DMS53 (cell line): ENCODE measurements at places on chromosomes 1 and 21.

- DNase-seq = no peak
Measured at GRCh38 chr1:53359934-53360276, 32.0 kb upstream of the LRP8 start.

DNA sequence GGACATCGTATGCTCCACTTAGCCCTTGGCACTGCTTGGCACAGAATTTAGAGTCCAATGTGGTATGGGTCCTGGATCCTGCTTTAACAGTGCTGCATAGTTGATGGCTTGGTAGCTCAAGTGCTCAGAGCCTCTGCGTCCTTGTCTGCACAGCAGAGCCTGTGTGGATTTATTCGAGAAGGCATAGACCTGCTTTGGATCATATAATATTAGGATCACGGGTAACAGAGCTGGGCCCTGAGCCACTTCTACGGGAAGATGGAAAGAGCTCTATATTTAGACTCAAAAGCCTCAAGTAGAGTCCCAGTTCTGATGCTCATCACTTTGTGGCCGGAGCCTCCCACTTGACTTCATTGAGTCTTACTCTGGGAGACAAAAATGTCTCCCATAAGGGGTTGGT lies 164.4 kb upstream of the EDN2 start:
- DNase-seq = no peak

GRCh38 chr21:34182436-34182835 lies 109.1 kb downstream of the MRPS6 start:
- no peak for DNase-seq

- DNase-seq = no peak
Measured at GRCh38 chr1:81314513-81315233, 486.1 kb upstream of the ADGRL2 start.

DNA sequence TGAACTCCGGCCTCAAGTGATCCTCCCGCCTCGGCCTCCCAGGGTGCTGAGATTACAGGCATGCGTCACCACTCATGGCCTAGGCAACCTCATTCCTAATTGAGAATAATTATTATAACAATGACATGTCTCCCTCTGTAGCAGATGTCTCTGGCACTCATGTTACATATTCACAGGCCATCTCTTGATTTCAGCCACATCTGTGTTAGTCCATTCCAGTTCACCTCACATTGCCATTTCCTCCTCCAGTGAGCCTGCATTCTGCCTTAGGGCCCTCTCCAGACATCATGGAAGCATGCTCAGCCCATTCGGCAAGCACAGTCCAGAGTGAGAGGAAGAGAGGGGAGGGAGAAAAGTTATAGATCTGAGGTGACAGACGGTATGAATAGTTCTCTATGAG lies 32.5 kb downstream of the CDKN2C start:
- no peak for DNase-seq

GRCh38 chr1:89523572-89524368 lies 859 bp upstream of the LRRC8B start:
- DNase-seq = peak; percentile 97

DNA sequence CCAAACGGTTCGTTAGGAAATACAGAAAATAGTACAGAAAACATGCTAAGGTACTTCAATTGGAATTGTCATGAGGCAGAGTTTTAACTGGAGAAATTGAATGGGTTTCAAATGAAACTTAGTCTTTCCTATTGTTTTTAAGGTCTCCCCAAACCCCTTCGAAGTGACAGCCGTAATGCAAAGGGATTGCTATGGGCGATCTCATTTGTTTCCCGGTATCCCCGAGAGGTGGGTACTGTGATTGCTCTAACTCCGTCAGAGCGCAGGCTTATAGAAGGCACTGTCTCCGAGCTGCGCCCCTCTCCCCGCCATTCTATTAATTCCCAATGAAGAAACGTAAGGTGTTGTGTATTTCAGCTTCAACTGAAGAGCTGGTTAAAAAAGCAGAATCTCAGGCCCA lies 22.0 kb upstream of the RNF187 start:
- no peak for DNase-seq

- peak; percentile 93 for DNase-seq
Measured at GRCh38 chr1:88327391-88328267, 356.4 kb upstream of the PKN2 start.

GRCh38 chr1:242430956-242431355 lies 93.5 kb downstream of the PLD5 start:
- DNase-seq = no peak

DNA sequence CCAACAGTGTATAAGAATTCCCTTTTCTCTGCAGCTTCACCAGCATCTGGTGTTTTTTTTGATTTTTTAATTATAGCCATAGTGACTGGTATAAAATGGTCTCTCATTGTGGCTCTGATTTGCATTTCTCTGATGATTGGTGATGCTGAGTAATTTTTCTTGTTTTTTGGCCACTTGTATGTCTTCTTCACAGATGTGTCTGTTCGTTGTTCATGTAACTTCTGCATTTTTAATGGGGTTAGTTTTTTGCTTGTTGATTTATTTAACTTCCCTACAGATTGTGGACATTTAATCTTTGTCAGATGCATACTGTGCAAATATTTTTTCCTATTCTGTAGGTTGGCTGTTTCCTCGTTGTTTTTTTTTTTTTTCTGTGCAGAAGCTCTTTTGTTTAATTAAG lies 20.5 kb upstream of the OR2L5 start:
- DNase-seq = no peak

- no peak for DNase-seq
Measured at GRCh38 chr1:158290321-158290844, 660 bp downstream of the CD1C start.

- no peak for DNase-seq
Measured at GRCh38 chr1:167625040-167625823, 4.8 kb upstream of the RCSD1 start.

GRCh38 chr21:35857095-35857494 lies 203.2 kb downstream of the SETD4 start:
- DNase-seq = no peak

DNA sequence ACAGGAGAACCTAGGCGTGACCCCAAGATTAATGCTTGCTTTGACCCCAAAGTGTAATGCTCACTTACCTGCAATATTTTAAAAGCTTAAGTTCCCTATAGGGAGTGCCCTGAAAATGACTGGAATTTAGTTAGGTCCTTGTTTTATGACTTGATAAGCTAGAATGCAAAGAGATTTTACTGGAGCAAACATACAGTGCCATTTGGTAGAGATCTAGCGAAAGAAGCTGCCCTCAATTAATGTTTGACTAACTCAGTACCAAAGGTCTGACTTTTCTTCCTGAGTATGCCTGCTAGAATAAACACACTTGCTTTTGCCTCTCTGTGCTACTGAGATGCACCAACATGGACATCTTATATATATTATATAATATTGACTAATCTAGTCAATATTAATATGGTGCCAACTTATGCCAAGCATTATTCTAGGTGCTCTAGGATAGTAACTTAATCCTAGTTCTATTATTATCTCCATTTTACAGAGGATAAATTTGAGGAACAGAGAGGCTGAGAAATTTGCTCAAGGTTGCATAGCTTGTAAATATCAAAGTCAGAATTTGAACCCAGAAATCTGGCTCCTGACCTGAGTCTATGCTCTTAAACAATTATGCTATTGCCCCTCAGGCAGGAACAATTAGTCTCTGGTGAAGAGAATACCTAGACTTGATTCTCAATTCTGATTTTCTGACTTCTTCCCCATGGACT lies 18.2 kb downstream of the S100A10 start:
- peak; percentile 33 for DNase-seq

DNA sequence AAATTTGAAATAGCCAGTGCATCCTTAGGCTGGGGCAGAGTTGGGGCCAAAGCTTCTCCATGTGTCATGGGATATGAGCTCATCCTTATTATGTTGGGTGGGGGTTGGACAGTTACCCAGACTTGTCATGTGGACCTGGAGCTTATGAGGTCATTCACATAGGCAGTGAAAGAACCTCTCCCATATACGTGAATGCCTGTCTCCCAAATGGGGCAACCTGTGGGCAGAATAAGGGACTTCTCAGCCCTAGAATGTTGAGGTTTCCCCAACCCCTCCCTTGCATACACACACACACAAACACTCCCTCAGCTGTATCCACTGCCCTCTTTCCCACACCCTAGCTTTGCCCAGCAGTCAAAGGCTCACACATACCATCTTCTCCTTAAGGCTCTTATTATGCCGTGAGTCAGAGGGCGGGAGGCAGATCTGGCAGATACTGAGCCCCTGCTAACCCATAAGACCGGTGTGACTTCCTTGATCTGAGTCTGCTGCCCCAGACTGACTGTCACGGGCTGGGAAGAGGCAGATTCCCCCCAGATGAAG lies 2.3 kb upstream of the IVL start:
- no peak for DNase-seq

GRCh38 chr1:204894031-204894430 lies 23.4 kb downstream of the NFASC start:
- DNase-seq = no peak

DNA sequence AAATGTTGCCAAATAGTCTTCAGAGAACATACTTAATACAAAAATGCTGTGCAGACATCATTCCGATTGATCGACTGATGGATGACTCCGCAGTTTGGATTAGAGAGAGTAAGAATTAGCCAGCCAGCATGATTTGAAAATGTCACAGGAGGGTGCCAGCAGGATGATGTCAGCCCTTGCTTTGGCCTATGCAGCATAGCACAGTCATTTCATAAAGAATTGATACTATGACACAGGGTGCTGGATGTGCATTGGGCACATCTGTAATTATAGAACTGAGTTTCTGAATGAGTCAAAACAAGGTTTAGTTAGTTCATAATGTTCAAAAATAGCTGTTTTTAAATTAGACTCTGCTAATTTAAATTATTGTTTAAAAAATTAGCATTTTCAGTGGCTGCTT lies 21.6 kb upstream of the TRAF5 start:
- DNase-seq = no peak
